ENCODE measurements at places on chromosomes 5 and 9.

DNA sequence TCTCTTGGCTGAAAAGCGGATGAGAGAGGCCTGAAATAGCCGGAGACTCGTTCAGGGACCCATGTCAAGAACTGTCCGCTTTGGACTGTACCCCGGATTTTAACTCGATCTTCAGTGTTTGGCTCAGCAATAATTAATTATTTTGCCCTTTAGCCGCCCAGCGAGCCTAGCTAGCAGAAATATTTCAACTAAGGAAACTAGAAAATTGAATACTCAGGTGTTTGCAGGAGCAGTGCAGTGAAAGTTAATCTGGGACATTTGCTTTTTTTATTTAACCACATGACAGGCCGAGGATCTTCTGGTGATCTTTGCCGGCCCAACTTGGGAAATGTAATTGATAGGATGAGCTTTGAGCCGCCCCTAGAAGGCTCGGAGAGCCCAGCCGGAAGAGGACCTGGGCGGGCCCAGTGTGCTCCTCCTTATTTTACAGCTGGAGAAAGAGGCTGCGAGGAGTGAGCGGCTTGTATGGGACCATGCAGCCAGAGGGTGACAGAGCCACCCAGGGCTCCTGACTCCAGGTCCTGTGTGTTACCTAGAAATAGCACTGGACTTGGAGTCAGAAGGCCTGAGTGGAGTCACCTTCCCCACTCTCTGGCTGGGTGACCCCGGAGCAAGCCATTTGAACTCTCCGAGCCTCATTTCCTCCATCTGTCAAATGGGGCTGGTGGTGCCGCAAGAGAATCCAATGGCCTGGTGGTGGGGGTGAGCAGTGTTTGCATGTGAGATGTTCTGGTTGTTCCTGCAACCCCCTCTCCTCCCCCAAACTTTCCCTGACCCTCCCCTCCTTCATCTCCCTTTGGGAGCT lies 2.4 kb downstream of the PPARGC1B start:
- no peak for DNase-seq

DNA sequence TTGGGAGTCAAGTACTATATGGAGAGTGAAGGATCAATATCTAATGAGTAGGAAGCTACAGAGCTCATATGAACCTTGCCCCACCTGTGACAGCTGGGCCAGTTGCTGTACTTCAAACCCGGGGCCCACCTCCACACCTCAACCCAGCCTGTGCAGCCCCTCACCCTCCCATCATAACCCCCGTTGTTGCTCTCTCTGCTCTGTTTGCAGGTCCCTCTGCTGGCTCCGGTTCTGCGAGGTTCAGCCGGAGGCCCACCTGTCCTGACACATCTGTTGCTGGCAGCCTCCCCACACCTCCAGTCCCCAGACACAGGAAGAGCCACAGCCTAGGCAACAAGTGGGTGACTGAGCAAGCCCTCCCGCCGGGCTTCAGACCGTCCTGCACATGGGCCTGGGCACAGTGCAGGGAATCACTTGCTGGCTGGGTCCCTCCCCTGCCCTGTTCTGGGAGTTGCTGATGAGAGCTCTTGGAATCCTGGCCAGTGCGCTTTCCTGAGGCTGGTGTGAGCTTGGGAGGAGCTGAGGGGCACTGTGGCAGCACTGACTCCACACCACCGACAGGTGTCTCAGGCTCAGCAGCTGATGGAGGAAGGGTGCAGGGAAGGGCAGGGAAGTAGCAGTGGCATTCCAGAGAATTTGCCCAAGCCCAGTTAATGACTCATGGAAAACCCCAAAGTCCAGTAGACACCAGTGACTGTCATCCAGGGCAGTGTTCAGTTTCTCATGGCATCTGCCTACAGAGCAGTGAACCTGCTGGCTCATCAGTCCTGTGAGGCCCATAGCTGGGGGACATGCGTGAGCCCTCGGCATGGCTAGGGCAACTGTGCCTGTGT lies 69.5 kb upstream of the GARNL3 start:
- DNase-seq, result no peak

- DNase-seq, result no peak
Observed at GRCh38 chr9:617445-618085, 223.9 kb upstream of the DMRT1 start.

- no peak for DNase-seq
Observed at GRCh38 chr5:107476783-107477182, 194.0 kb downstream of the EFNA5 start.

- no peak for DNase-seq
Observed at GRCh38 chr9:34187891-34188240, 9.0 kb downstream of the UBAP1 start.

- no peak for DNase-seq
Observed at GRCh38 chr5:87138091-87138805, 129.4 kb upstream of the RASA1 start.

- DNase-seq, result no peak
Observed at GRCh38 chr9:75490326-75490725, 400.1 kb upstream of the PCSK5 start.

GRCh38 chr5:55303238-55303690 lies 4.2 kb downstream of the DHX29 start:
- no peak for DNase-seq

DNA sequence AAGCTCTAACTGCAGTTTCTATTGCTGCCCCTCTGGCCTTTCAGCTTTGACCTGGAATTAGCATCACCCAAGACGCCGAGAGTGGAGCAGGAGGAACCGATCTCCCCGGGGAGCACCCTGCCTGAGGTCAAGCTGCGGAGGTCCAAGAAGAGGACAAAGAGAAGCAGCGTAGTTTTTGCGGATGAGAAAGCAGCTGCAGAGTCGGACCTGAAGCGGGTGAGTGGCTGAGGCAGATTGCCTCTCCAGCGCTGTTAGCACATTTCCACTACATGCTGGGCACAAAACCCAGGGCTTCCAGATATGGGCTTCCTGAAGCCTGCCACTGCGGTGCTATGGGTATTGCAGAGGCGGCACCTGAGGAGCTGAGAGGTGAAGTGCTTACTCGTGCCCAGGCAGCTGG lies 26.8 kb upstream of the FOXI1 start:
- DNase-seq, result no peak

DNA sequence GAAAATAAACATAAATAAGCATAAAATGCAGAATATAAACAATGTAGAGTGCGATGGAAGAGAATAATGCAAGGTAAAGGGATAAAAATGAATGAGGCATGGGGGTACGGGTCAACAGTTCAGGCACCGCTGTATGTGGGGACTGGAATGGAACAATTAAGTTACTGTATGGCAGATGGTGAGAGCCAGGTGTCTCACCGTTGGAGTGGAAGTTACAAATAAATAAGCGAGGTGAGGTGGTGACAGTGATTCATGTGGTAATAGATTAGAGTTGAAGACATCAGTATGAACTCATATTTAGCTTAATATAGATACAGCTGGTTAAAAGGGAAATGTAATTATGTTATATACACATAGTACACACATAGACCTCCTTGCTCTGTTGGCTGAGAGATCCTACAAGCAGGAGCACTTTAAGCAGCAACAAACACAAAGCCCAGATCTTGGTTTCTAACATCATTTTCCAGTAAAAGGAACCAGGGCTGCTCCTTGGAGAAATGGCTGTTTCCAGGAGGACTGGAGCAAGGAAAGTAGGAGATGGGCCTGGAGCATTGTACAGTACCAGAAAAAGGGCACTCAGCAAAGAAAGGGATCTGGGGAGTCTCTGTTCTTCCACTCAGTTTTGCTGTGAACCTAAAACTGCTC lies 2.4 kb upstream of the OMD start:
- no peak for DNase-seq

Measured in GM18507 (cell line).